ENCODE measurements at places on chromosomes 3 and 15. TPM values are rescaled to one million over a fixed set of nuclear protein-coding genes. Genes with fewer than 3 reads are reported as not detected.
A peak's percentile ranks its signal among the peaks of the same experiment; 100 is the strongest.

The SLC2A2 gene
- not detected for total RNA-seq

The GOLGA6B gene
- total RNA-seq = not detected

The SMC4 gene
- total RNA-seq = 44.2 TPM

The CHRM5 gene
- under 0.01 TPM for total RNA-seq

The STAB1 gene
- 1.1 TPM for total RNA-seq

The CEMIP gene
- total RNA-seq = 687 TPM

The GOLGA8M gene
- under 0.01 TPM for total RNA-seq

DNA sequence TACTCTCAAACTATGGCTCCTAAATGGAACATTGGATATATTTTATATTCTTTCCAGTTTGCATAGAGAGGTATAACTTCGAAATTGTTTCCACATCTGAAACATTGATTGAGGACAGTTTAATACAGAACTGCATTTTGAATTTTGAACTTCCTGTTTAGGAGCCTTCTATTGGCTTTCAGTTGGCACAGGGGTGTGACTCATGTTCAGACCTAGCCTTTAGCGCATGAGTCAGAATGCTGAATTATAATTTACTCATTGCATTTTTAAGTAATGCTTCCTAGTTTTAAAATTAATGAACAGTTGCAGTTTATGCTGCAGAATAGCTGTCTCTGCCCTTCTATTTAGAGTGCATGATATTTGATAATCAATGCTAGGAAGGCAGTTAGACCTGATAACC, 751.7 kb downstream of the CADM2 start:
- DNase-seq = no peak
- no peaks in the 10 kb centered on the region for H3K27me3 ChIP-seq
- no peak overlapping the region for H3K4me3 ChIP-seq
- H3K4me1 ChIP-seq = no peaks in the 10 kb centered on the region
- no peaks in the 10 kb centered on the region for H3K36me3 ChIP-seq

GRCh38 chr15:66123799-66124198, 129.8 kb downstream of the MEGF11 start:
- H3K36me3 ChIP-seq = no peaks in the 10 kb centered on the region
- H3K4me1 ChIP-seq = no peaks in the 10 kb centered on the region
- H3K27me3 ChIP-seq = peaks cover 37% of the 10 kb centered on the region
- H3K27ac ChIP-seq = no peak overlapping the region

DNA sequence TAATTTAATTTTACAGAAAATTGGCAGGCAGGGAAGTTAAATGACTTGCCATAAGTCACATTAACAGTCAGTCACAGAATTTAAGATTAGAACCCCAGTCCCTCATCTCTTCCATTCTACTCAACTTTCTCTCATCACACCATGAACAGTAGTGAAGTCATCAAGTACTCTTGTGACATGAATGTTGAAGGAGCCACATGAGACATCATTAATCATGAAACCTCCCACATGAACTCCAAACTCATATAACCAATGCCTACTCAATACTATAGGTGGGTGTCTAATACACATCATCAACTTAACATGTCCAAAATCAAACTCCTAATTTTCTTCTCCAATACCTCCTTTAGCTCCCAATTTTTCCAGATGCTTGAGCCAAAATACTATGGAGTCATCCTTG, 19.5 kb downstream of the PHC3 start:
- no peak overlapping the region for H3K4me3 ChIP-seq
- peaks cover 23% of the 10 kb centered on the region for H3K36me3 ChIP-seq
- peak overlapping the region; percentile 25 for H3K27ac ChIP-seq
- DNase-seq = no peak
- no peaks in the 10 kb centered on the region for H3K27me3 ChIP-seq

GRCh38 chr3:160455846-160456245, 6.3 kb upstream of the TRIM59 start:
- H3K36me3 ChIP-seq = no peaks in the 10 kb centered on the region
- H3K27ac ChIP-seq = no peak overlapping the region
- H3K27me3 ChIP-seq = no peaks in the 10 kb centered on the region
- H3K4me3 ChIP-seq = no peak overlapping the region

DNA sequence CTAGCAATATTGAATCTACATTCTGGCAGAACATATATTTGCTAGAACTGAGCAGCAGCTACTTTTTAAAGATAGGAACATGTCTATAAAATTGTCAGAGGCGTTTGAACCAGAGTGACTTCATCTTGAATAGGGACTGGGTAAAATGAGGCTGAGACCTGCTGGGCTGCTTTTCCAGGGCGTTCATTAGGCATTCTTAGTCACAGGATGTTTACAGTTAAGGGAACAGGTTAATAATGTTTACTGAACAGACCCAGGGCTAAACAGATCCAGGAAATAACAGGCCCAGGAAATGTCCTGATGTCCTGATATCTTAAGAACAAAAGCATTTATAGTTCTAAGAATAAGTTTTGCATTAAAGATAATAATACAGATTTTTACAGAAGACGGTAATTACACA, 34.5 kb upstream of the B3GALNT1 start:
- H3K27ac ChIP-seq = no peak overlapping the region
- no peak overlapping the region for H3K4me3 ChIP-seq
- no peak for DNase-seq
- H3K27me3 ChIP-seq = no peaks in the 10 kb centered on the region
- no peaks in the 10 kb centered on the region for H3K36me3 ChIP-seq

DNA sequence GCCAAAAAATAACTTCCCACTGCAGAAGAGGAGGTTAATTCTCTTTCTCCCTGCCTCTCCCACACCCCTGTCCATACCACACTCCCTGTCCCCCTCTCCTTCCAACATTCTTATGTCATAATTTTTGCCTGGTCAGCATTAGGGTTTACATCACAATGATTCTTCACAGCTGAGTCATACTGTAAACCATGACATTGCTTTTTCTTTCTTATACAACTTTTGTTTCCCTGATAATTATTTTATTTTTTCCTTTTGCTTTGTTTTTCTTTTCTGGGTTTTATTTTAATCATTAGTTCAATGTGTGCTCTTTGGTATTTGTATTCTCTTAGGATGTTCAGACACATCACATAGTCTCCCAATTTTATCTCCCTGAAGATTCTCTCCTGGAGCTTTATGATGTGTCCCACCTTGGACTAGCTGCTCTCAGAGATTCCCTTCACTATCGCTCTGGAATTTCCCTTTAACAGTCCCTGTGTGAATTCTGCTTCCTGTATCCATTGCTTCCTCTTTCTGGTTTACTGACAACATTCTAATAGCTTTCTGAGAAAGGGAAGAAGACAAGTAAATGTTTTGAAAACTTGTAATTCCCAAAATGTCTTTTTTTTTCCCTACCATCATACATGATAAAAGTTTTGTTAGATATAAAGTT, 70.7 kb downstream of the SOX2 start:
- no peak for DNase-seq
- H3K36me3 ChIP-seq = no peaks in the 10 kb centered on the region
- peak overlapping the region; percentile 19 for H3K4me3 ChIP-seq
- H3K27ac ChIP-seq = no peak overlapping the region
- H3K4me1 ChIP-seq = no peaks in the 10 kb centered on the region
- H3K27me3 ChIP-seq = no peaks in the 10 kb centered on the region

DNA sequence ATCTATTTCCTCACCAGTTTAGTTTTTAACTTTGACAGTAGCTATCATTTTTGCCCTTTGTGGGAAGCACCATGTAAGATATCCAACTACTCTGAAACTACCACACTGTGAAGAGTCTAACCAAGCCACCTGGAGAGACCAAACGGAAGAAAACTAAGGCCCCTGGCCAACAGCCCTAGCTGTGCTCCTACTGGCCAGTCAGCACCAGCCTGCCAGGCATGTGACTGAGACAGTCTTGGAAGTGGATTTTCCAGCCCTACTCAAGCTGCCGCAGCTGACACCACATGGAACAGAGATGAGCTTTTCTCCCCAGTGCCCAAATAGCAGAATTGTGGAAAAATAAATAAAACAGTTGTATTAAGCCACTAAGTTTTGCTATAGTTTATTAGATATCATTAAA, 2.9 kb upstream of the TBC1D5 start:
- no peak for DNase-seq
- H3K36me3 ChIP-seq = no peaks in the 10 kb centered on the region
- peaks cover 18% of the 10 kb centered on the region for H3K4me1 ChIP-seq
- H3K4me3 ChIP-seq = no peak overlapping the region
- H3K27ac ChIP-seq = no peak overlapping the region

GRCh38 chr3:197317250-197317963, 19.0 kb upstream of the DLG1 start:
- peak overlapping the region; percentile 12 for H3K4me3 ChIP-seq
- no peak for DNase-seq
- H3K27me3 ChIP-seq = no peaks in the 10 kb centered on the region
- H3K4me1 ChIP-seq = peaks cover 13% of the 10 kb centered on the region
- no peaks in the 10 kb centered on the region for H3K36me3 ChIP-seq
- peak overlapping the region; percentile 76 for H3K27ac ChIP-seq

DNA sequence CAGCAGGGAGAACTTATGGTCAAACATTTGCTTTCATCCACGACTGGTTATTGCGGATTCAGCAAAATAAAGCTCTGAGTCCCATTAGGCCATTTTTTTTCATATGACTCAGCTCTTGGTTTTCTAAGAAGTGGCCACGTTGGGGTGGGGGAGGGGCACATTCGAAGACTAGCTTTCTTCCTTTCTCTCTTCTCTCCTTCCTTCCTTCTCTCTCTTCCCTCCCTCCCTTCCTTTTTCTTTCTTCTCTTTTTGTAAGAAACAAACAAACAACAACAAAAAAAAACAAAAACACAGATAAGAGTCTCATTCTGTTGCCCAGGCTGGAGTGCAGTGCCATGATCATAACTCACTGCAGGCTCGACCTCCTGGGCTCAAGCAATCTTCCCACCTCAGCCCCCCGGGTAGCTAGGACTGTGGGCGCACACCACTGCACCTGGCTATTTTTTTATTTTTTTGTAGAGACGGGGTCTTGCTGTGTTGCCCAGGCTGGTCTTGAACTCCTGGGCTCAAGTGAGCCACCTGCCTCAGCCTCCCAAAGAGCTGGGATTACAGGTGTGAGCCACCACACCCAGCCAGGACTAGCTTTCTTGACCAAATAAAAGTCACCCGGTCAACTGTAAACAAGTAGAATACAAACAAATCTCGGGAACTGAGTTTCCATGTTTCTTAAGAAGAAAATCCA, 41.6 kb downstream of the ABCC5 start:
- H3K4me1 ChIP-seq = no peaks in the 10 kb centered on the region
- DNase-seq = no peak
- H3K36me3 ChIP-seq = peaks cover 1% of the 10 kb centered on the region
- H3K4me3 ChIP-seq = no peak overlapping the region

GRCh38 chr3:47432673-47433072, 43.1 kb downstream of the SCAP start:
- H3K27ac ChIP-seq = no peak overlapping the region
- H3K27me3 ChIP-seq = no peaks in the 10 kb centered on the region
- peaks cover 4% of the 10 kb centered on the region for H3K4me1 ChIP-seq
- H3K4me3 ChIP-seq = no peak overlapping the region

Measured in osteoblast (primary cell).